ENCODE measurements at places on chromosomes 3 and 15.

GRCh38 chr3:18207226-18207625, 217.9 kb downstream of the SATB1 start:
- no peak for DNase-seq

GRCh38 chr15:40070166-40070557, 31.2 kb upstream of the SRP14 start:
- no peak for DNase-seq

- no peak for DNase-seq
Measured at GRCh38 chr15:40279437-40280141, 3.3 kb downstream of the ANKRD63 start.

DNA sequence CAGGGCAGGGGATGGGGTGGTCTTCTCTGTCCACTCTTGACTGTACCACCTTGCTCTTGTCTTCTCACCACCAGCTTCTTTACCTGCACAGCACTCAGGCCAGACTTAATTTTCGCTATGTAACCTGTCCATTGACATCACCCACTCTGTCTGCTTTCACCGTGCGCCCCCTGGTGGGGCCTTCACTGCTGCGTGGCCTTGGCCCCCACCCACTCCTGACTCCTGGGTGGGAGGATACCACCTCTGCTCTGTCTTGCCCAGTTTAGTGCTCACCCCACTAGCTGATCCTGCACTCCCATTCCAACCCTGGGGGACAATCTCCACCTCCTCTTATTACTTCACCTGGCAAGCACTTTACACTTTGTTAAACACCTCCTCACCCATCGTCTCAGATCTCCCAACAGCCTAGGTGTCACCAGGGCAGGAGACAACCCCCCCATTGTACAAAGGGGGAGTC, 17.7 kb downstream of the PTH1R start:
- DNase-seq: peak; percentile 37

DNA sequence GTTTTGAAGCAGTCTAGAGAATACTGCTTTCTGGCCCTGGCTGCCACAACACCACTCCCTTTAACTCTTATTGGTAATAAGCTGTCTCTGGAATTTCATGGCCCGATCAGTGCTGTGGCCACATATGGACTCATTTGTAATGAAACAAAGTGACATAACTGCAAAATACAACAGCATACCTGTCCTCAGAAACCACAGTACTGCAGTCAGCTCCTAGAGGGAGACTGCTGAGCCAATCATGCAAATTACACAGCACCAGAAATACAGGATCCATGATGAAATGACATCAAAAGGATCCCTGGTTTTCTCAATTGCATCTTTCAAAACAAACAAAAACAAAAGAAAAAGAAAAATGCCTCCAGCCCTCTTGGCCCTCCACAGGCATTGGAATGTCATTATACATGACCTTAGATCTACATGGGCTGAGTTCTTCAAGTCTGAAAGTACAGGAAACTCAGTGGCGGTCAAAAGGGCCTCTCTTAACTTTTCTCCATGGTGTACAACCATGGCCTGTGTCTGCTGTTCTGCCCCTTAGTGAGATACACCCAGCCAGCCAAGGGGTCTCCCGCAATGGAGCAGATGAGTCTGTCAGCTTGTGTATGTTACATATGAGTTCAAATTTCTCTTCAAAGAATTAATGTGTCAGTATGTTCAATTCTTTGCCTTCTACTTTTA, 24.9 kb upstream of the KBTBD12 start:
- DNase-seq: no peak

DNA sequence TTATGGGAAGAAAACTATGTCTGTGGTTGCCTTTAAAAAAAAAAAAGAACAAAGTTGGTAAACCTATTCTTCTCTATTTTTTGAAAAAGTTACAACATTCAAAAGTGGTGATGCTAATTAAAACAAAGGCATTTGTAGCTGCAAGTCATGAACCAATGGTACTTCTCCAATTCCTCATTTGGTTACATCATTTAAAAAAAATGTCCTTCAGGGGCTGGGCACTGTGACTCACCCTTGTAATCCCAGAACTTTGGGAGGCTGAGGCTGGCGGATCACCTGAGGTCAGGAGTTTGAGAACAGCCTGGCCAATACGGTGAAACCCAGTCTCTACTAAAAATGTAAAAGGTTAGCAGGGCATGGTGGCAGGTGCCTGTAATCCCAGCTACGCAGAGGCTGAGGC, 574.6 kb downstream of the VGLL3 start:
- DNase-seq: no peak

GRCh38 chr3:129624347-129625071, 18.0 kb upstream of the PLXND1 start:
- DNase-seq: no peak

DNA sequence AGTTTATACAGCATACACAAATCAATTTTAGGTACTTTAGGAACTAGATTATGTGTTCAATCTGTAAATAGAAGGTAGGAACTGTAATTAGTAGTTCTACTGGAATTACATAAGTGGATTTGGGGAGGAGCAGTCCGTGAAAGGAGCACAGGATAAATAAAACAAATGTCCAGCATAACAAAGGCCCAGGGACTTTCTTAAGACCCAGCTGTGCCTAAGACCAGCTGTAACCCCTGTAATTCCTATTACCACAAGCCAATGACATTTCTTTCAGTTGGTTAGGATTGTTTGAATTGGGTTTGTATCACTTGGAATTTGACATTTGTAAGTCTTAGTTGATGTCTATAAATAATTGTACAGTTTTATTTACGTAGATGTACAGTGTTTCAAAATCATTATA, 4.8 kb upstream of the ZBTB20 start:
- no peak for DNase-seq

- peak; percentile 35 for DNase-seq
Measured at GRCh38 chr3:159828542-159828943, 160.1 kb upstream of the IL12A start.
